Stimulated activated CD8-positive, alpha-beta memory T cell treated with anti-CD3 and anti-CD28 coated beads, Interleukin-15, amount 100 ng/mL, for 4 hours (primary cell): ENCODE measurements at places on chromosomes 3 and 15.

GRCh38 chr3:45311953-45312801, 76.2 kb upstream of the LARS2 start:
- no peak for DNase-seq

DNA sequence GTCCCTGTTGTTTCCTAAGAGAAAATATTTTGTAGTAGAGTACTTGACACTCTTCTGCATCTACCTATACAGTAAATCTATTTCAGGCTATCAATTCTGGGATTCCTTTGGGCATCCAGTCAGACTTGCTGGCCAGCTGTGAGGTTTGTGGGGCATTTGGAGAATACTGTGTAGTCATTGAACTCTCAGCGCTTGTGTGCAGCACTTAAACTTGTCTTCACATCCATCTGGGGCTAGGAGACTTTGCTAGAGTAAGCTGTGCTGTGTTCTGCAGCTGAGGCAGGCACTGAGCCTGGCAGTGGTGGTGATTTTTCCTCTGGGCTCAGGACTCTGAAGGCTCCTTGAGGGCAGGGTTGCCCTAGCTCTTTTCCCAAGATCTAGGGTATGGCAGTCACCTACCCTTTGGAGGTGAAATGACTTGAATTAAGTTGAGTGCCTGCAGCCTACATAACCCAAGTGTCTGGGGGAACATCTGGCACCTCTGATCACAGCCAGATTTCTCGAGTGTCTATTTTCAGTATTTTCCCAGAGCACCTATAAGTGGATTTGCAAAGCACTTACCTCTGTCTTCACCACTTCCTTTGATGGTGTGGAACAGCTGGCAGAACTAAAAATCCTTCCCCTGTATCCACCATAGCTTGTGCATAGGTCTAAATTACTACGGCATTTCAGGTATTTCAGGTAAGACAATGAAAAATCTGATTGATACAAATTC, 19.3 kb downstream of the CLSTN2 start:
- DNase-seq, result no peak

GRCh38 chr15:43958861-43959330, 132.1 kb downstream of the WDR76 start:
- DNase-seq, result no peak

GRCh38 chr3:29344935-29345334, 64.1 kb downstream of the RBMS3 start:
- no peak for DNase-seq

DNA sequence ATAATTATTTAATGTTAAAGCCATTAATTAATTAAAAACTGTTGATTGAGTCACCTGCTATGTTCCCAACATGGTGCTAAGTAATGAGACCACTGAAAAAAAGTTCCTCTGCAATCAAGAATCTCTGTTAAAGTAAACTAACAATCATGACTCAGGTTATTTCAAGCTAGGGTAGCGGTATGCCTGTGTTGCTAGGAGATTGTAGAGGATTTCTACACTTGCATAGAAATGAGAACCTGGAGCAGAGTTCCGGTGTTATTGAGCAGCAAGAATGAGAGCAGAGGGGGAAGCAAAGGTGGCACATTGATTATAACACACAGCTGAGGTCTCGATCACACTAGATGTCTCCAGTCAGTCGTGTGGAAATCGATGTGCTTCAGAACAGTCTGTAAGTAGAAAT, 41.4 kb downstream of the C3orf85 start:
- no peak for DNase-seq

- DNase-seq, result peak; percentile 29
Observed at GRCh38 chr15:52256366-52256765, 39.2 kb downstream of the MYO5C start.
